ENCODE measurements at places on chromosomes 1 and 21. TPM values are rescaled to one million over a fixed set of nuclear protein-coding genes. Genes with fewer than 3 reads are reported as not detected.

Gene MROH7
- not detected for total RNA-seq

Gene TRAF5
- total RNA-seq, result 7.9 TPM

Gene IGSF9
- total RNA-seq, result not detected

Gene CFHR5
- not detected for total RNA-seq

Gene ARHGAP30
- not detected for total RNA-seq

DNA sequence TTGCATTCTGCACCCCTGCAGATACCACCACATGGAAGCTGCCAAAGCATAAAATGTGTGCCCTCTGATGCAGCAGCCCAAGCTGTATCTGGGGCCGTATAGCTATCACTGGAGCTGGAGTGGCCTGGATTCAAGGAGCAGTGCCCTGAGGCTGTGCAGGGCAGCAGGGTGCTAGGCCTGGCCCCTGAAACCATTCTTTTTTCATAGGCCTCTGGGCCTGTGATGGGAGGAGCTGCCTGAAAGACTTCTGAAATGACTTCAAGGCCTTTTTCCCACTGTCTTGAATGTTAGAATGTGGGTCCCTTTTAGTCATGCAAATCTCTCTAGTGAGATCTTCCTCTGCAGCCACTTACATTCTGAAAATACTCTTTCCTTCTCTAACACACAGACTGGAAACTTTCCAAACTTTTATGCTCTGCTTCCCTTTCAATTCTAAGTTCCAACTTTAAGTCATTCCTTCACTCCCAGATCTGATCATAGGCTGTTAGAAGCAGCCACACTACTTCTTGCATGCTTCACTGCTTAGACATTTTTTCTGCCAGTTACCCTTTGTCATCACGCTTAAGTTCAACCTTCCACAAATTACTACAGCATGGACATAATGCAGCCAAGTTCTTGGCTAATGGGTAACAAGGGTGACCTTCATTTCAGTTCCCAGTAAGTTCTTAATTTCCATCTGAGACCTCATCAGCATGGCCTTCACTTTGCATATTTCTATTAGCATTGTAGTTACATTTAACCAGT lies 42.4 kb downstream of the DRAM2 start:
- DNase-seq, result no peak

DNA sequence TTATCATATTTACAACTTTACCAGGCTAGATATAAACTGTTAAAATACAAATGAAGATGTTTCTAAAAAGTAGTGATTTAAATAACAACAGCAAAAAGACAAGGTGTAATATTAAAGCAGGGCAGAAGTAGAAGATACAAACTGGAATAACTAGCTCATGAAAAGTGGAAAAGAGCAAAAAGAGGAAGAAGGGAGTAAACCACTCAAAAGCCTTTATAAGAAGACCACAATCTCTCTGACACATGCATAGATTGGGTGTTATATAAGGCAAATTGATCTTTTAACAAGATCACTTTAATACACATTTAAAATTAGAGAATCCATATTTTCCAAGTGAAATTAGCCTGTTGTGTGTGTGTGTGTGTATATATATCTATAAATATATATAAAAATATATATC lies 5.0 kb downstream of the DENND1B start:
- DNase-seq, result no peak

DNA sequence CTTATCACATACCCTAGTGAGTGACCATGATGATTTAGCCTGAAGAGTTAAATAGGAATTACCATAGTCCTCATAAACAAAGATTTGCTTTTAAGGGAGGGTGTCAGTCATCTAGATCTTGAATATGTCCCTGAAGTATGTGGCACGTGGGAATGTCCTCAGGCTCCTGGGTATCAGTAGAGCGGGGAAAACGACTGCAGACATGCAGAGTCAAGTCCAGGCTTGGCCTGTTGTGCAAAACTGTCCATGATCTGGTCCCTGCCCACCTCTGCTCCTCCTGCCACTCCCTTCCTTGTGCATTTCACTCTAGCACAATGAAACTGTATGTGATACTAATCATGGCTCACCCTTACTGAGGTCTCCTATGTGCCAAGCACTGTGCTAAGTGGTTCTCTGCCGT lies 12.9 kb downstream of the MOV10 start:
- no peak for DNase-seq

- no peak for DNase-seq
Measured at GRCh38 chr1:220233927-220234326, 38.3 kb downstream of the RAB3GAP2 start.

- DNase-seq, result peak; percentile 9
Measured at GRCh38 chr1:2049718-2050431, at the start of gene PRKCZ. Gene PRKCZ (plus strand): TSS chr1:2050411. CDS start chr1:2050631, 220 bp downstream.

DNA sequence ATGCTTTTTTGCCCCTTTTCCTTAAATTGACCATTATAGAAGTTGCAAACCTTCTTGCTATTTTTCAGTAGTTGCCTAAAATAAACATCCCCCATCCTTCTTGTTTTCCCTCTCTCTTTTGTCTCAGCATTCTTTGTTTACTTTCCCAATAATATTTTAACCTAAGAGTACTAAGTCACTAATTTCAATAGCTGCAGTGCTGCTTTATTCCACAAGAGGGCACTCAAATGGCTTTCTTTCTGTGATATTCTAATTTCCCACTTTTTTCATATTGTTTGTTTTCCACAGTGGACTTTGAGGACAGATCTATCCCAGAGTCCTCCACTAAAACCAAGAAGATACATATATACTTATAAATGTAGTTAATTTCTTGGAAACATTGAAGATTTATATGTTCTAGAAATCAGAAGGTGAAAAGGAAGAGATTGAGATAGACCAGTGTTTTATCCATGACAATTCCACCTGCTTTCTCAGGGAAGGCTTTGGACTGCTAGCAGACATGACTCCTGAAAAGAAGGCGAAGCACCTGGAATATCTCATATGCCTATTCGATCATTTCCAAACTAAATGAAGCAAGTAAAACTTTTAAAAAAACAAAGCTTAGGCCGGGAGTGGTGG lies 104.8 kb upstream of the GRIK1 start:
- peak; percentile 5 for DNase-seq

DNA sequence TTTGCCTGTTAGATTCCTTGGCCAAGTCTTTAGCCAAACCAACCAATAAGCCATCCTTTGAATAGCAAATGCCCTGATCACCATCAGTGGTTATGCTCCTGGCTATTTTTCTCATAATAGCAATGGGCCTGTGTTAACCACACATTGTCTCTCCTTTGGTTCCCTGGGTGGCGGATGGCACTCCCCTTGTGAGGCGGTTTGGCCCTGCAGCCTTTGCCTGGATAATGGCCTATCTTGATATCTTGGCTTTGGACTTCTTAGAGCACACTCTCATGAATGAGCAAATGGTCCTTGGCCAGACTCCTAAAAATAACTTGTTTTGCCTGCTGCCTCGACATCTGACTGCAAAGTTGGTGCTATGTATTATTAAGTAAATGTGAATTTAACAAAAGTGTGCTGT lies 22.4 kb upstream of the ZBTB18 start:
- DNase-seq, result peak; percentile 73

DNA sequence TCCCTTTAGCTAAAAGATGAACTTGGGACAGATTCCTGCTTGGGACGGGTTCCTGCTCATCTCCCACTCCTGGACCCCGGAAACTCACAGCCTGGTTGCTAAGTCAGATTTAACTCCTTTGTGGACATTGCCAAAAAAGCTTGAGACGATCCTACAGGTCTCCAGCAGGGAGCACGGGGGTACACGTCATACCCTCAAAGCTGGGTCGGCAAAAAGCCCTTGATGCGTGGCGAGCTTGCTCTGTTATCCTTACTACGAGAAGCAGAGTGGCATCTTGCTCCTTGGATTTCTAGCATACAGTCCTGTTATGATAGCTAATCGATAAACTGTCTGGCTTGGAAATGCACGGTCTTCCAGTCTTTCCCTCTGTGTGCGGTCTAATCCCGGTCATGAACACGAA lies 60.8 kb upstream of the KRTAP19-8 start:
- DNase-seq, result no peak

GRCh38 chr1:151024540-151025146 lies 11.7 kb upstream of the BNIPL start:
- peak; percentile 61 for DNase-seq

- DNase-seq, result no peak
Measured at GRCh38 chr1:111204201-111204982, 3.9 kb upstream of the DENND2D start.

DNA sequence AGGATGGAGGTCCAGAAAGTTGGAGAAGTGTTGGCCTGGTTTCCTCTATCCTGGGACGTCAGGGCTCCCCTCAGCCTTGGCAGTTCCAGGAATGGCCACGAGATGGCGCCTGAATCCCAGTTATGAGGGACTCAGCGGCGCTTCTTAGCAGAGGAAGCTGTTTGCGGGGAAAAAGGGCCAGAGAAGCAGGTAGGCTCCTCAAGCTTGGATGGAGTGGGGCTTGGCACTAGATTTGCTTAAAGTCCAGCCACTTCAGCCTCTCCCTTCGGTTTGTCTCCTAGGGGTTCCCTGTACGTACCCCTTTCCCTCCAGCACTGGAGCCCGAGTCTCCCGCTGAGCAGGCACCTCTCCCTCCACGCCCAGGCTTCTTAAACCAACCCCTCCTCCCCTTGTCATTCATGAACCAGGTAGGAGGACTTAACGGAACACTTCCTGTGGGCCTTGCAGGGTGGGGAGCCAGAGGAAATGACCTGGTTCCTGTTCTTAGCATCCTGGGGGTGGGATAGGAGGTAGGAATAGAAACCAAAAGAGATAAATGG lies 32.0 kb upstream of the TENT5B start:
- DNase-seq, result peak; percentile 71

DNA sequence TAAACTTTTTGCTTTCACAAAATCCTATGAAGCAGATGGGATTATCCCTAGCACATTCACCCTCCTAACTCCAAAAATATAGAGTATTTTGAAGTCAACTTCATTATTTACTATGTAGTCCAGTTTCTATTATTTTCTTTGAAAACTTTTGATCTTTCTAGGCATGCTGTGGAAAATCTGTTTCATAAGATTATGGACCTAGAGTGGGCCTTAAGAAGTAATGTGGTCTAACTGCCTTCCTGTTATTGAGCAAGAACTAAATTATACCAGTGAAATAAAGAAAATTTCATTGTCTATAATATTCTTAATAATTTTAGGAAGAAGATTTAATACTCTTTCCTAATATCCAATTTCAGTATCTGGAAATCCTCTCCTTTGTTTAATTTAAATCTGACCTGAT lies 58.1 kb downstream of the PRKACB start:
- no peak for DNase-seq

GRCh38 chr1:182978151-182978853 lies 25.3 kb upstream of the SHCBP1L start:
- no peak for DNase-seq

GRCh38 chr1:115624859-115625258 lies 16.9 kb upstream of the VANGL1 start:
- DNase-seq, result no peak

DNA sequence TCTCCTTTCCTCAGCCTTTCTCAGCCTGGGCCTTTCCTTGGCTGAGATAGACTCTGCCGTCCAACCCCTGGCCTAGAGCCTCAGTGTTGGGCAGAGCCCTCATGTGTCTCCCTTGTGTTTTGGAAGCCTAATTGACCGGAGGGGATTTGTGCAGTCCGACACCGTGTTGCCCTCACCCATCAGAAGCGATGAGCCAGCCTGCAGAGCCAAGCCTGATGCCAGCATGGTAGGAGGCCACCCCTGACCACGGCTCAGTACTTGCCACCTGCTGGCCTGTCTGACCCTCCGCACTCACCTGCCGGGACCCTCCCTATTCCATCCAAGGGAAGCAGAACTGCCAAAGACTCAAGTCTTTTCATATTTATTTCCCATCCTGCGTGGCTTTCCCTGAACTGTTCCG lies 9.3 kb upstream of the SFN start:
- no peak for DNase-seq
